ENCODE measurements at places on chromosomes 5 and 9. TPM values are rescaled to one million over a fixed set of nuclear protein-coding genes. Genes with fewer than 3 reads are reported as not detected.

Gene TMEM8B
- total RNA-seq, result 7.0 TPM

Gene MARCOL
- not detected for total RNA-seq

Gene BTNL8
- not detected for total RNA-seq

Gene LMNB1
- 31.6 TPM for total RNA-seq

Gene PTGR1
- total RNA-seq, result 27.8 TPM

Gene ARL15
- total RNA-seq, result 10.1 TPM

Gene CLIC3
- 1.2 TPM for total RNA-seq

Gene IL13
- not detected for total RNA-seq

Gene CATSPER3
- total RNA-seq, result 0.91 TPM

Gene GCNT4
- 1.8 TPM for total RNA-seq

Gene FGF18
- not detected for total RNA-seq

Gene PNPLA7
- 1.2 TPM for total RNA-seq

Gene ZBED3
- total RNA-seq, result 14.8 TPM

Gene HRH2
- not detected for total RNA-seq

Gene COL15A1
- total RNA-seq, result not detected

Gene C9orf153
- not detected for total RNA-seq

Gene CCNJL
- total RNA-seq, result 3.6 TPM

Gene ECSCR
- total RNA-seq, result not detected

Gene CA9
- total RNA-seq, result not detected

Gene ADAMTS12
- total RNA-seq, result not detected

Gene NTNG2
- total RNA-seq, result not detected

Gene ADRB2
- 6.9 TPM for total RNA-seq

Gene MLANA
- total RNA-seq, result not detected

Gene PDCD1LG2
- 1.8 TPM for total RNA-seq

Gene DNAH5
- total RNA-seq, result 0.05 TPM

Gene CYFIP2
- 50.8 TPM for total RNA-seq

Gene OR1Q1
- total RNA-seq, result not detected

Gene PCDHB9
- 1.8 TPM for total RNA-seq

Gene WDR31
- total RNA-seq, result 2.9 TPM

Gene IL4
- total RNA-seq, result not detected

Gene PCDHA1
- total RNA-seq, result 0.07 TPM

Gene ISCA1
- total RNA-seq, result 24.7 TPM

Gene PALM2AKAP2
- 9.1 TPM for total RNA-seq

Gene SMIM33
- not detected for total RNA-seq

Gene CCL27
- 0.49 TPM for total RNA-seq

Gene EPB41L4B
- 20.2 TPM for total RNA-seq

Gene RALGDS
- total RNA-seq, result 14.2 TPM

Gene PRDM9
- not detected for total RNA-seq

Gene UNC13B
- 20.6 TPM for total RNA-seq

Gene NPR3
- 1.1 TPM for total RNA-seq

Gene TMEM38B
- total RNA-seq, result 18.4 TPM

Gene CKS2
- 82.2 TPM for total RNA-seq

Gene RETREG1
- 4.9 TPM for total RNA-seq

Gene GFRA3
- total RNA-seq, result not detected

Gene CHSY3
- total RNA-seq, result 0.82 TPM
